ENCODE measurements at places on chromosomes 13 and 19.

DNA sequence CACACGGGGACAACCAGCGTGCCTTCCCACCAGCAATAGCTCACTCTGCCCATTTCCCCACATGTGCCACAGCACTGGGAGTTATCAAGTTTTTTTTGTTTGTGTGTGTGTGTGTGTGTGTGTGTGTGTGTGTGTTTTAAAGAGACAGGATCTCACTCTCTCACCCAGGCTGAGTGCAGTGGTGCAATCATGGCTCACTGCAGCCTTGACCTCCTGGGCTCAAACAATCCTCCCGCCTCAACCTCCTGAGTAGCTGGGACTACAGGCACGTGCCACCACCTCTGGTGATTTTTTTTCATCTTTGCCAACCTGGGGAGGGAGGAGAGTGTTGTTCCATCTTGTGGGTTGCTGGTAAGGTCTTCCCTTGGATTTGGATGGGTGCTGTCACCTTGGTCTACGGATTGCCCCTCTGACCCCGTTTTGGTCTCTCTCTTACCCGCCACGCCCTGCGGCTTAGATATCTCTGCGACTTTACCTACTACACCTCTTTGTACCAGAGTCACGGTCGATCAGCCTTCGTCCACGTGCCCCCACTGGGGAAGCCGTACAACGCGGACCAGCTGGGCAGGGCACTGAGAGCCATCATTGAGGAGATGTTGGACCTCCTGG lies 22.6 kb downstream of the PGPEP1 start:
- DNase-seq, result peak; percentile 53

- no peak for DNase-seq
These were observed 26.8 kb downstream of the IL12RB1 start for GRCh38 chr19:18059902-18060301.

DNA sequence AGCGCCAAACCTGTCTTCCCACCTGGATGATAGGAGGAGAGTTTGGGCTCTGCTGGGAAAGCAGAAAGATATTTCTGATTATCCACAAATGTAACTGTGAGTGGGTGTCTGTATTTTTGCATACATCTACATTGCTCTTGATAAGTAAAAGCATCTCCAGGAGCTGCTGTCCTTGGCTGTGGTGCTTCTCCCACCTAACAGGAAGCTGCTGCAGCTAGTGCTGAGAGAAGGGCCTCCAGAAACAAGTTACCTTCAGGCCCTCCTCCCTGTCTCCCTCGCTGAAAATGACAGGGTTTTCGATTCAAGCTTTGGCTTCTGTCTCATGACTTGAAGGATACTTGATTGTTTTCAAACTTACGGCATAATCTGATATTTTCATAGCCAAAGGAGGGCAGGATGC lies 90.1 kb downstream of the FOXO1 start:
- no peak for DNase-seq

DNA sequence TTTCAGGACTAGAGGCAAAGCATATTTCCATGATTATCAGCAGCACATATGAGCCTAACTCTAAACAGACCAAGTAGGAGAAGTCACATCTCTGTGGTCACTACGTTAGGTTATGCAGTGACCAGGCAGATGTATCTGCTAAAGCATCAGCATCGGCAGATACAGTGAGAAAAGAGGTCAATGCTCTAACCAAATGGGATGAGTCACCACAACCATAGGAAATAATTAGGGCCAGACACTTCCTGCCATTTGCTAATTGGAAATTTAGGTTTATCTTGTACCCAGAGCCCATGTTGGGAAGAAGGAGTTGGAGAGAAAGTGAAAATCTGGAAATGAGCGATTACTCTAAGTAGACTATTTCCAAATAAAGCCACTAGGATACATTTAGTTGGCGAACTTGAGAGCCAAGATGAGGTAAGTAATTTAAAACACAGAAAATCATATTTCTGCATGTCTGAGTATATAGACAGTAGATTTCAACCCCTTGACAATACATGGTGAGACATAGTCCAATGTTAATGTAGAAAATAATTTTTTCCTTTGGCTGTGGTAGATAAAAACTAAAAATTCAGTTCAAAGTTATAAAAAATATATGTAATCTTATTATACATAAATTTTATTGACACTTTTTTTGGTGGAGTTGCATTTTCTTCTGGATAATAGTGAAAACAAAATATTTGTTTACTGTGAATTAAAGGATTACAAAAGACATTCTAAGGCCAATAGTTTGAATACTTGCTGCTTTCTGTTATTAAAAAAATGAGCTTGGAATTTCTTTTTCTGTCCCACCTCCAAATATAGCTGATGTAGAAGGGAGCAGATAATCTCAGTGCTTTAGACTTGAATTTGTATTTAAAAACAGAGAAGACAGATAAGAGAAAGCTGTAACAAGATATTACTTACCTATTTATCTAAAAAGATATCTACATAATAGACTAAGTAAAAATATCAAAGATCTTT lies 104.4 kb upstream of the CSNK1A1L start:
- no peak for DNase-seq

- no peak for DNase-seq
These were observed 1.6 kb downstream of the ESD start for GRCh38 chr13:46795321-46795720.

- peak; percentile 87 for DNase-seq
These were observed 7.0 kb upstream of the TMC4 start for GRCh38 chr19:54179921-54180461.

DNA sequence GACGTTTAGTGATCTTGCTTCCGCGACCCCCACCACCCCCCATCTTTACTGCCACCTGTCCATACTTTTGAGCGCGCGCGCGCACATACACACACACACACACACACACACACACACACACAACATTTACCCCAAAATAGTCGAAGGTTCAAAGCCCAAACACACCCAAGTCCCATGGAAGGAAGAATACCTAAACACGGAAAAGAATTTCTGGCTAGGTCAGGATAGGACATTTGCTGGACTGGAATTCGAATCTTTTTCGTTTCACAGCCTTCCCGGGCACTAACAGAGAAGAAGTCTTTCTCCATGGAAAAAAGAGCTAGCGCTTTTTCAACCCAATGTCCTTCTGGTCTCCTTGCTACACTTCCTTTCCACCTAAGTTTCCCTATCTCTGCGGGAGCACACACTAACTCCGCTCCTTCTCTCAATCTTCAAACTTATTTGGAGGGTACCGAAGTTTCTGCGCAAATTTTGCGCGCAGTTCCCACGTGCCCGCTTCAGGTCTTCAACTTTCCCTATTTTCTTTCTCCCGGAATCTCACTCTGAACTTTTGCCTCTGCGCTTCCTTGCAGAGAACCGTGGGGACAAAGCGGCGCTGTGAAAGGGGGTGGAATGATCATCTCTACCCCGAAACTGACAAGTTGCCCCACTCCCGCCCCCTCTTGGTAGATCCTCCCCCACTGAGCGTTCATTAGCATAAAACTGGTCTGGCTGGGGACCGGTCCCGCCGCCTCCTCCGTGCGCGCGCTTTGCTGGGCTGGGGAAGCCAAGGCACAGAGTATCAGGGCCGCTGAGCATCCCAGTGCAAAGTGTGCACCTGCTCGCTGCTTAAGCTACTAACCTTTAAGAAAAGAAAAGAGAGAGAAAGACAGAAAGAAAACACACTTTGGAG lies 2.7 kb downstream of the DACH1 start:
- no peak for DNase-seq

GRCh38 chr13:80717776-80718175 lies 376.9 kb upstream of the SPRY2 start:
- DNase-seq, result no peak

GRCh38 chr19:47096721-47097120 lies 16.9 kb downstream of the ZC3H4 start:
- no peak for DNase-seq

DNA sequence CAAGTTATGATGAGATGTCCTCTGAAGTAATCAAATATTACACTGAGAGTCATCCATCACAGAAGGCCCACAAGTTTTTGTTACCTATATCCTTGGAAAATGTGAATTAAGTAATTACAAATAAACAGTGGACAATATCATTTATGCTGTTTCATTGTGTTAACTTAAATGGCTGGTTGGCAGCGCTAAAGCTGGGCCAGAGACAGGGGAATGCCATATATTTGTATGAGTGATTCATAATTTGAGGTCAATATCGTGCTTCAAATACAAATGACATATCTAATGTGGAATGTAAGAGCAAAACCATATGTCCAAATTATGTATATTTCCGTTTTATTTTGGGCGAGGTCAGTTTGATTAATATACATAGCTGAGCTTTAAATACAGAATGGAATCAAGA lies 1556.2 kb downstream of the SLITRK5 start:
- DNase-seq, result peak; percentile 30

GRCh38 chr19:17289489-17289888 lies 7.8 kb downstream of the ANKLE1 start:
- peak; percentile 90 for DNase-seq

DNA sequence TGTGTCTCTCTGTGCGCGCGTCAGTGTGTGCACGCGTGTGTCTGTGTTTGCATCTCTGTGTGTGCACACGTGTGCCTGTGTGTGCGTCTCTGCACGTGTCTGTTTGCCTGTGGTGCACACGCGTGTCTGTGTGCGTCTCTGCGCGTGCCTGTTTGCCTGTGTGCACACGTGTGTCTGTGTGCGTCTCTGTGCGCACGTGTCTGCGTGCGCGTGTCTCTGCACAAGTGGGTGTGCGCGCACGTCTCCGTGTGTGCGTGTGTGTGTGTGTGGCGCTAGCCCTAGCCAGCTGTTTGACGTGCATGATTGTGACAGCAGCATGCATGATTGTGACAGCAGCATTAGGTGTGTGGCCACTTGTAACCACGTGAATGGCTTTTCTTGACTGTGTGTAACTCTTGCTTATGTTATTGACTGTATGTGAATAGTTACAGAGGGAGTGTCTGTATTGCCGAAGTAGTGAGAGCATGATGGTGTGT lies 31.1 kb downstream of the ZNF146 start:
- DNase-seq, result no peak

- DNase-seq, result no peak
These were observed 168.2 kb downstream of the DNAJC15 start for GRCh38 chr13:43191546-43191945.

- no peak for DNase-seq
These were observed 11.2 kb downstream of the UNC13A start for GRCh38 chr19:17677002-17677401.

DNA sequence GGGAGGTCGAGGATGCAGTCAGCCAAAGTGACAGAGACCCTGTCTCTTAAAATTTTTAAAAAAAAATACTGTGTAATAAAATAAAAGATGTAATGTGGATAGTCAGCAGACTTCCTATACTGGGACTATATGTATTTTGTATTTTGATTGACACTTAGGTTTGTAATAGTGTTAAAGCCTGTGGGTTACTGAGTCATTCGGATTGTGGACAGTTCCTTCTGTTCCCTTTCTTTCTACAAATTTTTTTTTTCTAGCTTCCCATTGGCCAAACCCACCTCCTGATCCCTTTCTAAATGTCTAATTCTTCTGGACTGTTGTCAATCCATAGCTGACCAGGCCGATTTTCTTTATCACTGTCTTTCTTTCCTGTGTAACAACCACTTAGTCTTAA lies 108.0 kb downstream of the DNAJC3 start:
- DNase-seq, result peak; percentile 75

DNA sequence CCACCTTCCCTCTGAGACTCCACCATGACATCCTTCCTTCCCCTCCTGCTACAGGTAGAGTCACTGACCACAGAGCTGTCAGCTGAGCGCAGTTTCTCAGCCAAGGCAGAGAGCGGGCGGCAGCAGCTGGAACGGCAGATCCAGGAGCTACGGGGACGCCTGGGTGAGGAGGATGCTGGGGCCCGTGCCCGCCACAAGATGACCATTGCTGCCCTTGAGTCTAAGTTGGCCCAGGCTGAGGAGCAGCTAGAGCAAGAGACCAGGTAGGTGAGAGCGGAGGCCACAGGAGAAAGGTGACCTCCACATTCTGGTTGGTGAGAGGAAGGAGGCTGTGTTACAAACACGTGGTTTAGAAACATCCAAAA lies 27.6 kb downstream of the KCNC3 start:
- DNase-seq, result no peak

GRCh38 chr19:2076526-2076944 lies 19.6 kb downstream of the MOB3A start:
- DNase-seq, result no peak

DNA sequence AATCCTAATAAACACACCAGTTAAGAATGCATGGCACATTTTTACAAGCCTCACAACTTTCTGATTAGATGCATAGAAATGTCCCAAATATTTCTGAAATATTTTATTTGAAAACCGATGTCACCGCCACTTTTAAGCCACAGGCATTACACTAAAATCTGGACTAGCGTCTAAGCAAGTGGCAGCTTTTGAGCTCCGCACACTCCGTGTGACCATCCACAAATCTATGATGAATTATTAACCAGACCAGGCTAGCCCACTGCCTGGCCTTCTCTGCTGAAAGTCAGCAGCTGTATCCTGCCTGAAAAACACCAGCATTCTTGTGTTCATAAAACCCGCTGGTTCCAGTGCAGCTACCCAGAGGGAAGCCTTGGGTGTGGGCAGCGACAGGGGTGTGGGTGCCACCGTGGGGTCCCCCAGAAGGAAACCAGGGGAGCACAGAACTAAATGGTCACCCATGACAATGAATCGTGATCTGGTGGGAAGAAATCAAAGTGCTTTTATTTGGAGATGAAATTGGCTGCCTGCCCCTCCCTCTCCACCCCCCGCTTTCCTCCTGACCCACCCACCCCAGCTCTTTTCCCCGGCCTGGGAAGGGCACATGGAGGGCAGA lies 13.8 kb downstream of the RASA3 start:
- DNase-seq, result peak; percentile 72

DNA sequence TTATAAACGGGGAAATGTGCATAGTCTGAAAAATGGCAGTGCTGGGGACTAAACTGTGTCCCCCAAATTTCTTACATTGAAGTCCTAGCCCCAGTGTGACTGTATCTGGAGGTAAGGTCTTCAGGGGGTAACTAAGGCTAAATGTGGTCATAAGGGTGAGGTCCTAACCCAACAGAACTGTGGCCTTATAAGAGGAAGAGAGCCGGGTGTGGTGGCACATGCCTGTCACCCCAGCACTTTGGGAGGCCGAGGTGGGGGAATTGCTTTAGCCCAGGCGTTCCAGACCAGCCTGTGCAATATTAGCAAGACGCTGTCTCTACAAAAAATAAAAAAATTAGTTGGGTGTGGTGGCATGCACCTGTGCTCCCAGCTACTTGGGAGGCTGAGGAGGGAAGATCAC lies 17.8 kb downstream of the PROZ start:
- DNase-seq, result no peak

GRCh38 chr19:47609906-47610894 lies 1.3 kb downstream of the BICRA start:
- DNase-seq, result peak; percentile 38

DNA sequence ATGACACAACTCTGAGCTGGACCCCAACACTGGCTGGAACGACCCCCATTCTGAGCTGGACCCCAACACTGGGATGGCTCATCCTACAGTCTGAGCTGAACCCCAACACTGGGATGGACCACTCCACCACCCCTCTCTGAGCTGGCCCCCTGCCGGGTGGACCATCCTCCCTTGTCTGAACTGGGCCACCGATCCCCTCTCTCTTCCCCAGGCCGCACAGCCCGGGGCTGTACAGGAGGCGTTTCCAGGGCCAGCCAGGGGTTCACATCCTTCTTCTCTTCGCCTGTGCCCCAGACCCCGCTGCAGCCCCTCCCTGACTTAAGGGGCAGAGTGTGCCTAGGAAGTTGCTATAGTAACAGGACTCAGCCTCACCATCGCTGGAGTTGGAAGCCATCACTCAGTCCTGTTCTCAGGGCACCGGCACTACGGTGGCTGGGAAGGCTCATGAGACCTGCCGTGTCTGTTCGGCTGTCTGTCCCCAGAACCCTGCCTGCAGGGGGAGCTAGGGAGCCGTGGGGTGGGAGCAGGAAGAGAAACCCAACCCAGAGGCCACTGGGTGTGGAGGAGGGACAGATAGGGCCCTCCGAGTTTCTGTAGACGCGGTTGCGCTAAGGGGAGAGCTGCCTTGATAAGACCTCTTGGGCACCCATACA lies 3.7 kb downstream of the PRKACA start:
- DNase-seq, result no peak

GRCh38 chr13:106385654-106386053 lies 149.8 kb downstream of the EFNB2 start:
- DNase-seq, result peak; percentile 49
